Caco-2 (cell line): ENCODE measurements at places on chromosomes 11 and 22.

- no peak for DNase-seq
These were observed 54.8 kb downstream of the PTPRJ start for GRCh38 chr11:48034926-48035871.

DNA sequence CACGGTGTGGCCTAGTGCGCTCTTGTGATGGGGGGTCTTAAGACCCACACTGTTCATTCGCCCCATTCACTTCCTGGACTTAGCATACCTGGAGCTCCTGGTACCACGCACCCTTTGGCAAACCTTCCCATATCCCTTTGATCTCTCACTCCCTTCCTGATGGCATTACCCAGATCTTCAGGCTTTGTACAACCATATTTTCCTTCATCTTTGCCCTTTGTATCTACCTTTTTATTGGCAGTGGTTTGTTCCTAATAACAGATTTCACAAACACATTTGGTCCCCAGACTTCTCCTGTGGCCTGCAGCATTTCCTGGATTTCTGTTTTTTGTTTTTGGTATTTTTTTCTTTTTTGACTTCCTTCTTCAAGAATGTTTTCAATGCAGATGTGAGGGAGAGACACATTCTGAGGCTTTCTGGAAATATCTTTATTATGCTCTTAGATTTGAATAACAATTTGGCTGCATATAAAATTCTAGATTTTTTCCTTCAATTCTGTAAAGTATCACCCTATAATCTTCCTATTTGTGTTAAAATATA, 16.1 kb upstream of the IFITM3 start:
- no peak for DNase-seq

DNA sequence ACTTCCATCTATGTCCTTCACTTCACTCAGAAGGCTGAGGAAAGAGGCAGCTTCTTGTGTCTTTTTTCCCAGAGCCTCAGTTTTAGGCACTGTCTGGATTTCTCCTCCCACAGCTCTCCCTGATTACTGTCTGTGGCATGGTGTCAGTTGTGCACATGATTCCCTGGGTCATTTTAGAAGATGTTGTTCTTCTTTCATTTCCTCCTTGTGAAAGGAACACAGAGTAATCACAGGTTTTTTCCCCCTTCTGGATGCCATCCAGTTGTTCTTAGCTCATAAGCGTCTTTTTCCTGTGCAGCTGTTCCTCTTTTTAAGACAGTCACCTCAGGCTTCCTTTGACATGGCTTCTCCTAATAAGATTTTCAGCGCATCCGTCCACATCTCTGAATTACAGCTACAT, 212.2 kb downstream of the FAM181B start:
- DNase-seq = no peak

- no peak for DNase-seq
These were observed 6.8 kb upstream of the OR2AT4 start for GRCh38 chr11:75103380-75104026.

DNA sequence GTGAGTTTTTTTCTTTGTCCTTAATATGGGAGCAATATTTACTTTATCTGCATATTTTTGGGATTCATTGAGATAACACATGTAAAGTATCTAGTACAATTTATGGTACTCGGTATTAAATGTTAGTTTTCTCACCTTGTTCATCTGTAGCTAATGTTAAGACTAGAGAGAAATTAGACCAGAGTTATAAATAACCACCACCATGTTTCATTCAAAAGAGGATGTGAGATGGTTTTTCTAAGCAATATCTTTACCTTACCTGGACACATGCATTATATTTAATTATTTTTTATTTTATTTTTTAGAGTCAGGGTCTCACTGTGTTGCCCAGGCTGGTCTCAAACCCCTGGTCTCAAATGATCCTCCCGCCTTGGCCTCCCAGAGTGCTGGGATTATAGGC, 18.4 kb downstream of the ARHGAP42 start:
- no peak for DNase-seq

GRCh38 chr22:45762545-45763235, 91.1 kb downstream of the ATXN10 start:
- no peak for DNase-seq

- no peak for DNase-seq
These were observed 1508.9 kb downstream of the BRD1 start for GRCh38 chr22:48318575-48319320.

DNA sequence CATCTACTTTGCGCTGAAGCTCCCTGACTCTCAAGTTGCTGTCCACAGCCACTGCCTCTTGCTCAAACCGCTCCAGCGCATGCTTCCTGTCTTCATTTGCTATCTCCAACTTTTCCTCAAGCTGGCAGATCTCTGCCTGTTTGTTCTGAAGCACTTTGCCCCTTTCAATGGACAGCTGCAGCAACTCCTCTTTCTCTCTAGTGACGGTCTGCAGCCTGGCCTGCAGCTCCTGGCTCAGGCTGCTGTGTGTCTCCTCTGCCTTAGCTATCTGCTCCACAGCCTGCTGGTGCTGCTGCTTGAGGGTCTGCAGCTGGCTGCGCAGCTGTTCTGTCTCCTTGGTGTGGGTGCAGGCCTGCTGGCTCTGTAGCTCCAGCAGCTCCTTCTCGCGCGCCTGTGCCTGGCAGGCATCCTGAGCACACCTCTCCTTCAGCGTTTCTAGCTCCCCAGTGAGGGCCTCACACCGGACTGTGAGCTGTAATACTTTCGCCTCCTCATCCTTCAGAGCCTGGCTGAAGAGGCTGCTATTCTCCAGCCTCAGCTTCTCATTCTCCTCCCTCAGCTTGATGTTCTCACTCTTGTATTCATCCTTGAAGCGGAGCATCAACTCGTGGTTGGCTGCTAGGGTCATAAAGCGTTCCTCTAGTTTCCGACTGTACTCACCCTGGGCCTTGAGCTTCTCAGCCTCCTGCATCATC, 723 bp downstream of the CCDC89 start:
- DNase-seq = no peak

DNA sequence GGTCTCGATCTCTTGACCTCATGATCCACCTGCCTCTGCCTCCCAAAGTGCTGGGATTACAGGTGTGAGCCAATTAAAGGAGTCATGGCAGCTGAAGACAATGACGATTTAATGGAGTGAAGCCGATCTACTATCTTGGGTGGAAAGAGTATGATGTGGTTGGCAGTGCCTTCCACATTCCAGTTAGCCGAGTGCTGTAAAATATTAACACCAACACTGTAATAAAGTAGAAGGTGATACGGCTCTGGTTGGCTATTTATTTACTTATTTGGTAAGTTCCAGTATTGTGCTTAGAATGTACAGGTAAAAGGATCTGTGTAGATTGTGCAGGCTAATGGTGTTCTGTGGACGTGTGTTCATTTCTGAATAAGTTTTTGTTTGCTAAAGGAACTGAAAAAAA, 149.6 kb upstream of the MTMR2 start:
- DNase-seq = no peak

- DNase-seq = no peak
These were observed 706.9 kb downstream of the METTL15 start for GRCh38 chr11:28815110-28815509.

- no peak for DNase-seq
These were observed 78.7 kb downstream of the SHANK2 start for GRCh38 chr11:71173709-71174108.

DNA sequence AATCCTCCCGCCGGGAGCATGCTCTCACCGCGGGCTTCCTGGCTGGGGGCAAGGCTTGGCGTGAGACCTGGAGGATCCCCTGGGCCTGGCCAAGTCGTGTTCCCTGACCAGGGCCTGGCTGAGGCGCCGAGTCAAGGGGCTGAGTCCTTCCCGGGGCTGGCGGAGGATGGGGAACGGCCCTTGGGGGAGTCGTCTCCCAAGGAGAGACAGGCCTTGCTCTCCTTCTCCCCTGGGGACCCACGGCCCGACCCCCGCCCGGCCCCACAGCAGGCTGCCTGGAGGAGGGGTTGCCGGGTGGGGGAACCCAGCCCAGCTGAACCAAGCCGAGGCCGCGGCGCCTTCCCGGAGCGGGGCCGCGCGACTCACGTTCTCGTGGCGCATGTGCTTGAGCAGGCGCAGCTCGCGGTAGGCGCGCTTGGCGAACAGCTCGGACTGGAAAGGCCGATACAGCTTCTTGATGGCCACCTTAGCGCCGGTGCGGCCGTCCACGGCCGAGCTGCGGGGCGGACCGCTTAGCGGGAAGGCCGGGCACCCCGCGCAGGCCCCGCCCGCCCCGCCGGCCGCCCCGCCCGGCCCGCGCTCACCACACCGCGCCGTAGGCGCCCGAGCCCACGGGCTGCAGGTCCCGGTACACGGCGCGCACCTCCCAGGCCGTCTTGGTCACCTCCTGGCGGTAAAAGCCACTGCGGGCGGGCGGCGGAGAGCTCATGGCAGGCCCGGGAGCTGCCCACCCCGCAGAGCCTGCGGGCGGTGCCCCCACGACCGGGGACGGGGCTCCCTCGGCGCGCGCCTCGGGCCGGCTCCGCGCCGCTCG, 475 bp downstream of the MAPK12 start:
- peak; percentile 62 for DNase-seq

DNA sequence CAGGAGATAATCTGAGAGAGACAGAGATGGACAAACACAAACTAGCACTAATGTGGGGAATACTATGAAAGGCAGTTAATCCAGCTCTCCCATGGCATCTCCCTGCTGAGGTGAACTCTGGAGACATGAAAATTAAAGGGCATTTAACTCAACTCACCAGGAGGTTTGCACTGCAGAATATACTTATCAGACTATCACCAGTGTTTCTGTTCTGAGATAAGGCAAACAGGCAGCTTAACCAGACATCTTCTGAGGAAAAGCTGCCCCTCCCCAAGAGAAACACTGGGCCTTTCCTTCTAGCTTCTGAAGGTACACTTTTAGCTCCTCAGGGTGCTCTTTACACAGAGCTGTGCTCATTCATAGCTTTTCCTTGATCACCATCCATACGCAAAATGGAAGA, 85.5 kb downstream of the AMBRA1 start:
- DNase-seq = no peak

- DNase-seq = no peak
These were observed 87.9 kb upstream of the SPON1 start for GRCh38 chr11:13874597-13874996.

DNA sequence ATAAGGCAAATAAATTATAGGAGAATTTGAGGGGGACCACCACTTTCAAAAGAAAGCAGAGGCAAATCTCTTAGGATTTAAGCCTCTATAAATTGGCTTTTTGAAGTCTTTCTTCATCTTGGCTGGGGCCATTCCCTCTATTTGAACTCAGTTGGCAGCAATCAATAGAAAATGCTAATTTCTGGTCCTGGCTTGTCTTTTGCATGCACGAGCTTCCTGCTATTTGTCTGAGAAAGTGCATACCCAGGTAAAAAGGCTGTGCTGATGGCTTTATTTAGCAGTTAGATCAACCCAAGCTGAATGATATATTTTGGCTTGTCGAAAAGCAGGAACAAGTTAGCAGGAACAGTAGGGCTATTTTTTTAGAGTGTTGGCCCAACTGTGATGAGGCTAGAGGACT, 64.1 kb upstream of the GRAMD1B start:
- DNase-seq = no peak

DNA sequence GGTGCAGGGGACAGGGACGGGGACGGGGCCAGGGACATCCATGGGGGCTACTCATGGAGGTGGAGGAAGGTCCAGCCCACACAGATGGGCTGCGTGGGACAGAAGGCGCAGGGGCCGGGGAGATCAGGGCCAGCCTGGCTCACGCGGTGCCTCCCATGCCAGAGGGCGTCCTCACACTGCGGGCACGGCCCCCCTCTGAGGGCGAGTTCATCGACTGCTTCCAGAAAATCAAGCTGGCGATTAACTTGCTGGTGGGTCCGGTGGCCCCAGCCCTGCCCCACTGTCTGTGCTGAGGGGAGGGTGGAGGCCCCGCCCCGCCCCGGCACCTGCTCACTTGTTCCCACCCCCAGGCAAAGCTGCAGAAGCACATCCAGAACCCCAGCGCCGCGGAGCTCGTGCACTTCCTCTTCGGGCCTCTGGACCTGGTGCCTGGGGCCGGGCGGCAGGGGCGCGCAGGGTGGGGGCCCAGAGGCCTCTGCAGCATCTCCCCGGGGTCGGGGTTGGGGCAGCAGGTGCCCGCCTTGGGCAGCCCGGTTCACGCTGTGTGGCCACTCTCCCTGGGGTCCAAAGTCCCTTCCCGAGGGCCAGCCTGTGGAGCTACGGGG, 15.8 kb downstream of the EPS8L2 start:
- no peak for DNase-seq
